GM10248 (cell line): ENCODE measurements at places on chromosomes 4 and X.

DNA sequence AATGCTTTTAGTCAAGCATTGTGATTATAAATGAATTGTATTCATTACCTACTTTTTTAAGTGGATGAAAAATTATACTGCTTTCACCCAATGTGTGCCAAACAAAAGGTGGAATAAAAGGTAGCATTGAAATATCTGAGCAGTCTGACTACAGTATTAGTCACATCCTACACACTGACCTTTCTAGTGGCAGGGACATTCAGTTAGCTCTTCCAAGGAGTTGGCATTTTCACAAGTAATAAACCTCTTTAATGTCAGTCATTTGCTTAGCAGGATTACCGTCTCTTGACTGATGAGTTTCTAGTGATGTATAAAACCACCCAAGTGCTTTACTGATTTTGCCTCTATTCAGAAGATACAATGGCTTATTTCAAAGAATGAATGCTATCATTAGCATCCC is 687.9 kb downstream of the ARAP2 start:
- DNase-seq: no peak

- no peak for DNase-seq
Measured at GRCh38 chrX:69412661-69413060, 91.5 kb upstream of the NALF2 start.

DNA sequence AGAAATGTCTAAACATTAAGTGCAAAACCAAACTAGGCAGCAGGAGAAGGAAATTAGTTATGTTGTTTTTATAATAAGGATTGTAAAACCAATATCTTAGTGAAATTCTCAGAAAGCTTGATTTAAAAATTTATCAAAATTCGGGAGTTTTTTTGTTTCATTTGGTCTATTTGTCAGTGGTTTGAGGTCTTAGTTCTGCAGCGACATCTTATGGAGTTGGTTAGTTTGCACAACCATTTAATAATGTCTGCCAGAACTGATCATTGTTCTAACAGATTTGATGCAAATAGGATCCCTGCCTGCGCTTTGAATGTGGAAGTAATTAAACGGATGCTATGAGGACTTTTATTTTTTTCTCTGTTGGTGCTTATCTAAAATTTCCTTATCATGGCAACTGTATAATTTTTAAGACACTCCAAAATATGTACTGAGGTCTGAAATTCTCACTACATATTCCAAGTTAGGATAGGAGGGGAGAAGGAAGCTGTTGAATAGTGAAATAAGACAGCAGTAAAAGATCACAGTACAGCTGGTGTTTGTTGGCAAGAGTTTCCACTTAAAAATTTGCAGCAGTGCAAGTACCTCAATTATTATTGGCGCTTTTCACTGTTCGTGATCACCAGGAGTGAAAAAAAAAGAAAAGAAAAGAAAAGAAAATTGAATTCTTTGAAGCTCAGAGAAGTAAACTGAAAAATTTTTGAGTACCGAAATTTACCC is 2521.4 kb downstream of the ARAP2 start:
- DNase-seq: no peak

GRCh38 chrX:11540532-11541377 is 125.0 kb downstream of the ARHGAP6 start:
- peak; percentile 10 for DNase-seq

- no peak for DNase-seq
Measured at GRCh38 chr4:67744561-67745283, 9.5 kb downstream of the GNRHR start.

DNA sequence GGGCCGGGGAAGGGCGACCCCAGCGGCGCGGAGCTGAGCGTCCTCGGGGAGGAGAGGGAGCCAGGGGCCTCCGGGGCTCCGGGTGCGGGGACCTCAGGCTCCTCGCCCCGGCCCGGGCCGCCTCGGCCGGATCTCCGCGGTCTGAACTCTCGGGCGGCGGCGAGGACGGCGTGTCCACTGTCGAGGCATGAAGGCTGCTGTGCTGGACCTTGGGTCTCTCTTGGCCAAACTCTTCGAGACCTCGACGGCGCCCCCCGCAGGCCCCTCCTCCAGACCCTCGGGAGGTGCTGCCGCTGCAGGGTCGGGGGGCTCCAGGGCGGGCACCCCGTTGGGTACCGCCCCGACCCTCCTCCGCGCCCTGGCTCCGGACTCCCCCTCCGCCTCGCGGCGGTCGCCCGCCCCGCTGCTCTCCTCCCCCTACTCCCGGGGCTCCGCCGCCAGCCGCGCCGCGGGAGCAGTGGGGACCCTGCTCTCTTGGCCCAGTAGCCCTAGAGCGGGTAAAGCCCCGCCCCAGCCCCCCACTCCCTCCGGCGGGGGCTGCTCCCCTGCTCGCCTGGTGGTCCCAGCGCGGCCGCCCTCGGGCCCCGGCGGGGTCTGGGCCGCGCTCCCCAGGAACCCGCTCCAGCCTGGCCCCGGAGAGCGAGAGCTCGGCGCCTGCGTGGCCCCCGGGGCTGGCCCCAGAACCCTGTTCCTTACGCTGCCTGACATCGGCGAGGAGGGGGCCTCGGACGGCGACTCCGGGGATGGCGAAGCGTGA is 564 bp downstream of the FAM149A start:
- peak; percentile 38 for DNase-seq

- DNase-seq: no peak
Measured at GRCh38 chr4:85724791-85725563, 250.0 kb downstream of the ARHGAP24 start.

DNA sequence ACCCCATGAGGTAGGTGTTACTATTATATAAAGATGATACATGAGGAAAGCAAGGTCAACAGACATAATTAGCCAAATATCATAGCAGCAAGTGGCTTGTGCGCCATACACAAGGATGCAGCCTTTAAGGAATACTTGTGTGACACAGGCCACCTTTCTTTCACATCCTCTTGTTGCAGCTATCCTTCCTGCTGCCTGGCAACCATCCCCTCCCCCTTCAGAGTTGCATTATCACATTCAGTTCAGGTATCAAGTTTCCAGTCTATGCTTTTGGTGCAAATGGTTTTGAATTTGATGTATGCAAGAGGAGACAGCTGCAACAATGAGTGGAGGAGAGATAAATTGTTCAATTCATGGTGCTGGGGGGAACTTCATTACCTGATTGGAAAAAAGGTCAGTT is 6.4 kb downstream of the ZCCHC18 start:
- no peak for DNase-seq

DNA sequence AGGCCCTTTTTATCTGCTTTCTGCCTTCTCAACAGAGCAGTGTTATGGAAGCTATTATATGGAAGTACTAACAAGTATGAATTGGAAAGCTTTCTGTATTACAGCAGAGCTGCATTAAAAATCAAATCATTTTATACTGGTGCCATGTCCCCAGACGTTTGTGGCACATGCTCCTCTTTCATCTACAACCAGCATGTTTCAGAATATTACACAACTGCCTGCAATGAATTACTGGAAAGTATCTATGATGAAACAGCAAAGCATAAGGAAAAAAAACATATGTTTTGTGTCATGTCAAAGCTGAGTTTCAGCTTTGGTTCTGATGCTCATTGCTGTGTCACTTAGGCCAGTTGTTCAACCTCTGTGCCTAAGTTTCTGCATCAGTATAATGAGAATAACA is 576.8 kb downstream of the GBA3 start:
- no peak for DNase-seq

- no peak for DNase-seq
Measured at GRCh38 chr4:3220476-3221183, 28.3 kb upstream of the MSANTD1 start.

DNA sequence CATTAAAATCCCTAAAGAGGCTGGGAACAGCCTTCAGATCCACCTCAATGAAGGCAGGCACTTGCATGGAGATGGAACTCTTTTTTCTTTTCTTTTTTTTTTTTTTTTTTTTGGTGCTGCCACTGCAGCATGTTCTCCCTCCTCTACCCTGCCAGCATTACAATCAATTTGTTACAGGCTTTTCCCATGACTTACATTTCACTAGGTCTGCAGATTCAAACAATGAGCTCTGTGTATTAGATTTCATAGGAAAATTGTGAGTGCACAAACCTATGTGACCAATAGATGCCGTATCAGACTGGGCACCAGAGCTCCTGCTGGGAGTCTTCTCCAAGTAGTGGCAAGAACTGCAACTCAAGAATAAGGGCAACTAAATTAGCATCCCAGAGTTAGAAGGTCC is 63.8 kb upstream of the GABRQ start:
- DNase-seq: no peak

DNA sequence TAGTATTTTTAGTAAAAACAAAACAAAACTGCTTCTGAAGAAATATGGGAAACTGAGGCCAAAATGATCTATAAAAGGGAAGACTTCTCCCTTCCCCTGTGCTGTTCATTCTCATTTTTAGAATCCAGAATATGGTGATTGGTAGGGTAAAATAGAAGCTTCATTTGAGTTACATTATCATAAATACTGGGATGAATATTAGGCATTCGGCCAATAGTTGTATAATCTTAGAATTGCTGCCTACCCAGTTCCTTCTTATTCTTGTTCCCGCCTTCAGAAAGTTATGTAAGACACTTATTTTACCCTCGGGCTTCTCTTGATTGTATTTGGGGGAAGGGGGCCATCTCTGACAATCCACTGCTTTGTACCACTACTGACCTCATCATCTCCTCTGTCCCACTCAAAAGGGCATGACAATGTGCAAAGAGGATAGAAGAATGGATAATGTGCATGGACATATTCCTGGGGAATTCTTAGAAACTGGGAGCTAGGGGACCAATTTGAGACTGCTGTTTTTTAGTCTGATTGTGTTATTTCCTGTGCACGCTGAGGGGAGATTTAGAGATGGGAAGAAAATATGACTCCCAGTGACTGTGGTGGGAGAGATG is 588 bp downstream of the ART3 start:
- DNase-seq: no peak

GRCh38 chr4:138572007-138572406 is 329.9 kb upstream of the SLC7A11 start:
- no peak for DNase-seq

GRCh38 chr4:177103619-177104018 is 206.1 kb upstream of the NEIL3 start:
- DNase-seq: no peak

GRCh38 chr4:32030406-32030805 is 1310.2 kb downstream of the PCDH7 start:
- DNase-seq: no peak

- DNase-seq: no peak
Measured at GRCh38 chrX:118961866-118962560, 12.4 kb upstream of the LONRF3 start.

DNA sequence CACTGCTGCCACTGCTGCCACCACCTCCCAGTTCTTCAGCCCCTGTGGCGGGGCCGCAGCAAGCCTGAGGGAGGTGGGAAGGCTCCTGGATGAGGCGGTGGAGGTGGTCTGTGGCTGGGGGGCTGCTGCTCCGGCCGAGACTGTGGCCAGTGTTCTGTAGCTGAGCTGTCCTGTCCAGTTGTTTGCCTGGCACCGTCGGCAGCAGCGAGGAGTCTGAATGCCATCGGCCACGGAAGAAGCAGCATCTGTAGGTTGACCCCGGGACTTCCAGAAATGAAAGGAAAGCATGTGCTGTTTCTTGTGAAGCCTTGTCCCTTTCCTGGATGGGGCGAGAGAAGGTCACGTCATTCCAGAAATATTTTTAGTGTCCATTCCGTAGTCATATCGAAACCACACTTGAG is 3.3 kb downstream of the C4orf54 start:
- no peak for DNase-seq

GRCh38 chrX:2857566-2857965 is 28.8 kb downstream of the GYG2 start:
- DNase-seq: no peak

DNA sequence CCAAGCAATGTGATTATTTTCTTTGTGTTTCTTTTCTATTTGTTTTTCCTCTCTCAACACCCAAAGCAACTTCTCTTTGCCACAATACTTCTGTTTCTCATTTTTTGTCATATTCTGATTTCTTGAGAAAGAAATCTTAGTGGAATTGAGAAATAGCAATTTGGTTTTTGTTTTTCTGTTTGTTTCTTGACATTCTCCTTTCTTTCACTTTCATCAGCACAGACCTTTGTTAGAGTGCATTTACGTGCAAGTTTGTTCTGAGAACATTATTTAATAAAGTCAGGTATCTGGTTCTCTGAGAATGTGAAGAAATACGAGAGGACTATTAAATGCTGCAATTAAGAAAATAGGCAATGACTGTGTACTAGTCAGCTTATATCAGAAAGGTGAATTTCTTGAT is 608.1 kb upstream of the AADAT start:
- DNase-seq: no peak

DNA sequence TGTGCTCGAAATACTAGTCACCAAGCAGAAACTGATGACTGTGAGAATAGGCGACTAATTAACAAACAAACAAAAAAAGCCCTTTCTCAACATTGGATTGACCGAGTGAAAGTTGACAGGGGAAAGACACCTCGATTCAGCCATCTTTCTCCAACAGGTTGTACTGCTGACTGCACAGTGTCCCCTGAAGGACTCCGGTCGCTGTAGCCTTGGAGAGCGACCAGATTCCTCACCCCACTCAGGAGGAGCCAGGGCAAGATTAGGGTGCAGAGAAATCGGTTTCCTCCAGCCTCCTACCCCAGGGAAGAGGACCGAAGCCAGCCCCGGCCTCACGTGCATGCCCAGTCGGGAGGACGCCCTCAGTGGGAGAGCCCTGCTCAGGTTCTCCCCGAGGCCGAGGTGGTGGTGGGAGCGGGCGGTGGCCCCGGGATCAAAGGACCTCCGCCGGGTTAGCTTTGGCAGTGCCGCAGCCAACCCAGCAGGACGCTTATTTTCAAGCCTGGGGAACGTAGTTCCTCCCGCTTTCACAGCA is 1.1 kb upstream of the RAP1GDS1 start:
- DNase-seq: no peak

- DNase-seq: no peak
Measured at GRCh38 chr4:159006202-159006601, 96.7 kb upstream of the RAPGEF2 start.

GRCh38 chrX:31653422-31653821 is 581.6 kb upstream of the FTHL17 start:
- DNase-seq: no peak

GRCh38 chr4:129342819-129343408 is 247.0 kb downstream of the C4orf33 start:
- no peak for DNase-seq

- no peak for DNase-seq
Measured at GRCh38 chr4:122783301-122784215, 43.1 kb upstream of the FGF2 start.

- DNase-seq: no peak
Measured at GRCh38 chr4:82711158-82711785, 87.3 kb downstream of the SCD5 start.

DNA sequence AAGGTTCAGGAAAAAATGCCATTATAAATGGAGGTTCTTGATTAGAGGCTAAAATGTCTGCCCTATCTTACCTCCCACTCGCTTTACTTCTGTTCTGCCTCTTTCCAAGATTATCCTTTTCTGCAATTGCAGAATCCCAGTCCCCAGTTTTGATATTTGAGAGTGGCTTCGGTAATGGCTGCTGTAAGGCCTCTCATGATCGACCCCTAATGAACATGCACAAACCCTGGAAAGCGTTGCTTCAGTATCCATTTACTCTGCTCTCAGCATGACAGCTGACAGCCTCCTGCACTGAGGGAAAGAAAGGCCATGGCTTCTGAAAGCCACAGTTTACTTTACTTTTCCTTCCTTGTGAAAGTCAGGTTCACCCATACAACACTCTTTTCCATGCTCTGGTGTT is 325.4 kb upstream of the GALNT7 start:
- no peak for DNase-seq
